ENCODE measurements at places on chromosomes 2 and 18.
A peak's percentile ranks its signal among the peaks of the same experiment; 100 is the strongest.

DNA sequence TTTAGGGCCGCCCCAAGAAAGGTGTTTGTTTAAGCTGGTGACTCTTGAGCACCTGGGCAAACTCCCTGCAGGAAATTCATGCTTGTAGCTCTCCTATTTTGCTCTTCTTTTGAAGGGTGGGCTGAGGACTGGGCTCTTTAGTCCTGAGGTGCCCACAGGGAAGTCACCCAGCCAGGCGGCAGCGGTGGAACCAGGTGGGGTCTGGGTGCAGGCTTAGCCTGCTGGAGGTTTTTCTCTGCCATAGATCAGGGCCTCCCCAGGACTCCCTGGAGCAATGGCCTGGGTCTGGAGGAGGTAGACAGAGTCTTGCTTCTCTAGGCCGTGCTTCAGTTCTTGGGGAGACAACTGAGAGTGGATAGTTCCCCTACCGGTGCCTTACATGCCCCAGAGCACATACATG is 99.9 kb downstream of the CLIP4 start:
- DNase-seq: no peak

DNA sequence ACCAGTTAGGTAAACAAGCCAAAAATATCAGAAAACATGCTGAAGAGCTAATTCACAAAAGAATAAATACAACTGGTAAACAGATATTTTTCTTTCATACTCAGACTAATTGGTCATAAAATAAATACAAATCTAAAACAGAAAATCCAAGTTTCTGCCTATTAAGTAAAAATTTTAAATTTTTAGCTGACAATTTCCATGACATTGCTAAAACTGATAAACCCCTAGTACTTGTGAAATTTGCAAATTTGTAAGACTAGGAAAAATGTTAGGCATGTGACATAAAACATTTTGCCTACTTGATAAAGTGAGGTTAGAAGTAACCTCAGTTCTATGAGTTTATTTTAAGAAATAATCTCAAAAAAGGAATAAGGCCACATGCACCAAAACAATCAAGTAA is 356.1 kb downstream of the LRATD1 start:
- no peak for DNase-seq

DNA sequence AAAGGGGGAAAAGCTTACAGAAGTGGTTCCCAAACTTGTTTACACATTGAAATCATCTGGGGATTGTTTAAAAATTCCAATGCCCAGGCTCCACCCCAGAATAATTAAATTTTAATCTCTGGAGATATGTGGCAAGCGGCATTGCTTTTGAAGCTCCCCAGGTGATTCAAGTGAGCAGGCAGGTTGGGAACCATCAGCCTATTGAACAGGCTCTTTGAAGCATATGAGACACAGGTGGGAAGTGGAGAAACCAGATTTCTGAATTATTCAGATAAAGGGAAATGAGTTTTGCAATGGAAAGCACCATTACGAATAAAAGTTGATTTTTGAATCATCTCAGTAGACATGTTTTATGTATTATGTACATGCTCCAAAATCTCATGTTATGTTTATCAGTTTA is 57.6 kb upstream of the NOSTRIN start:
- no peak for DNase-seq

GRCh38 chr18:25181581-25181980 is 170.4 kb downstream of the ZNF521 start:
- no peak for DNase-seq

GRCh38 chr2:124147552-124147951 is 122.5 kb downstream of the CNTNAP5 start:
- DNase-seq: no peak

GRCh38 chr2:69184224-69184623 is 171.2 kb downstream of the ANTXR1 start:
- DNase-seq: peak; percentile 94

- DNase-seq: no peak
These were observed 1185.6 kb upstream of the FAM98A start for GRCh38 chr2:34784701-34785100.

DNA sequence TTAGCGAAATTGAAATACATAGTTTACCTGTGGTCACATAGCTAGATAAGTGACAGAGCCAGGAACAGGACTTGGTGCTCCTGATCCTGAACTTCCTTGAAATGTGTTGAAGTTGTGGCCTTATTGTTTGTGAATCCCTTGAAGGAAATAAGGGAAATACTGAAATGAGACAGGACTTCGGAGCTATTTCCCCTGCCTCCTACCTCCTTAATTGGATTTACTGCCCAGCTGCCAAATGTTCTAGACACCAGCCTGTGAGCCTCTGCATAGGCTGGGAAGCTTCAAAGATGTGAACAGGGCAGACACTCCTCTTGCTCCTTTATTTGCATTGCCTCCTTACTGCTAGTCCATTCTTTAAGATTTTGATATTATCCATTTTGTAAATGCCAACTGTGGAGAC is 135.2 kb downstream of the PRPF40A start:
- DNase-seq: no peak

- DNase-seq: no peak
These were observed 644 bp upstream of the NEU2 start for GRCh38 chr2:233031556-233032500.
